Endodermal cell (in vitro differentiated cells): ENCODE measurements at places on chromosomes 4 and X. TPM values are rescaled to one million over a fixed set of nuclear protein-coding genes. Genes with fewer than 3 reads are reported as not detected.

Gene CYTL1
- 3.1 and 3.7 TPM in 2 replicates for total RNA-seq

Gene SOX3
- 0.27 to 1.6 TPM (median 0.59 TPM) in 3 replicates for total RNA-seq

Gene MAGEB17
- total RNA-seq = 0.33 to 0.55 TPM in 2 of 3 replicates, not detected in the other

Gene DMRTC1
- 0.25 TPM in 1 of 2 replicates, not detected in the other for total RNA-seq

DNA sequence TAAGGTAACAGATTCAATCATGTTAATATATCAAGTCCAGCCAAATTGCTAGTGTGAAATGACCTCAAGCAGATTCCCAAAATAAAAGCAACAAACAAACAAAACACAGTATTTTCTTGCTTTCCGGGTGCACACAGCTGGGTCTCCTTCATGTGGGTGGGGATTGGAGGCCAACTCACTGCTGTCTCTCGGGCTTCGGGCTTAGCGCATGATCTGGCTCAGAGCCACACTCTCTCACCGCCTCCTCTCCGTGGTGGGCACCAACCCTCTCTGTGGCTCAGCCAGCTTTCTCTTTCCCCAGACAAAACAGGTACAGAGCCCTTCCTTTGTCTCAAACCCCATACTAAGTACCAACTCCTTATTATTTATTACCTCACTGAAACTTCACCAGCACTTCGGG is 2.9 kb upstream of the REELD1 start:
- DNase-seq = no peak

DNA sequence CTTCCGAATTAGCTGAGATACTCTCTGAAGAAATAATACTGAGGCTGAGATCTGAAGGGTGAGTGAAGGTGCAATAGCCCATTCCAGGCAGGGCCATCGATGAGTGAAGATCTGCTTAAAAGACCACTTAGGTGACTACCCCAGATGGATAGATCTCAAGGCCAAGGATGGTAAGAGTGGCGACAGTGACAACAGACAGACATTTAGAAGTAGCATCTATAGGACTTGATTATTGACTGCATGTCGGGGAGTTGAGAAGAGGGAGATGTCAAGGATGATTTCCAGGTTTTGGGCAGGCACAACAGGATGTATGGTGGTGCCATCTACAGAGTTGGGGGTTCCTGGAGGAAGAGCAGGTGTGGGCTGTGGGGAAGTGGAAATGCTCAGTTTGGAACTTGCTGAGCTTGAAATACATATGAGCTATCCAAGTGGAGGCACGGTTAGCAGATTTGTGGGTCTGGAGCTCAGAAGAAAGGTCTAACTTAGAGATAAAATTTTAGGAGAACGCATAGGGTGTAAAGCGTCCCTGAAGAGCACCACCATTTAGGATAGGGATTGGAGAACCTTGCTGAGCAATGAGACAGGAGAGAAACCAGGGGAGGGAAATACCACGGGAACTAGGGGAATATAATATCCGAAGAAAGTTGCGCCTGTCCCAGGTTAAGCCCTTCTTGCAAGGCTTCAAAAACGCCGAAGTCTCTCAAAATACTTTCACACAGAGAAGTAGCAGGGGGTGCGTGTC is 688 bp downstream of the UFSP2 start:
- DNase-seq = peak; percentile 48

DNA sequence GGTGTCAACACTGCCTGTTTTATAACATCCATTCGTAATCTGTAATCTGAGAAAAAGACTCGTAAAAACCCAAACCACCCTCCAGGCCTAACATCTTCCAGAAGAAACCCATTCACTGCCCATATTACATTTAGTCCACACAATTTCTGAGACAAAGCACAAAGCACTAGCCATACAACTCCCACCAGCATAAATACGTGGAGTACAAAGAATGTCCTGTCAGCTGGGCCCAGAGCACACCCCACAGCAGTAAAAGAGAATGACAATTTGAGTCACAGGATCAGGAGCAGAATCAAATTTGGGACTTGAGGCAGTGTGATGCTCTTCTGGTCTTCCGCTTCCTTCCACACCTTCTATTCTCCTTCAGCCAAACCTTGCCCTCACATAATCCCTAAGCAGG is 6.8 kb downstream of the MECP2 start:
- DNase-seq = no peak

GRCh38 chrX:133403984-133404383 is 11.3 kb downstream of the GPC4 start:
- DNase-seq = no peak

GRCh38 chrX:24148535-24149350 is 786 bp upstream of the ZFX start:
- DNase-seq = no peak

DNA sequence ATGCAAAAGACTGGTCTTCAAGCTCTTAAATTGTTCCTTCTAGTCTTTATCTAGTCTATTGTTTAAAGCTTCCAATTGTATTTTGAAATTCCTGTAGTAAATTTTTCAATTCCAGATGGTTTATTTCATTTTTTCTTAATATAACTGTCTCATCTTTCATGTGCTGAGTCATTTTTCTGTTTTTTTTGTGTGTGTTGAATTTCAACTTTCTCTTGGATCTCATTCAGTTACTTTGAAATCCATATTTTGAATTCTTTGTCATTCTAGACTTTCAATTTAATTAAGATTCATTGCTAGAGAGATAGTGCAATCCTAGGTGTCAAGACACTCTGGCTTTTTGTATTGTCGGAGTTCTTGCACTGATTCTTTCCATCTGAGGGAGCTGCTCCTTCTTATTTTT is 128.0 kb upstream of the PRKG2 start:
- DNase-seq = no peak

DNA sequence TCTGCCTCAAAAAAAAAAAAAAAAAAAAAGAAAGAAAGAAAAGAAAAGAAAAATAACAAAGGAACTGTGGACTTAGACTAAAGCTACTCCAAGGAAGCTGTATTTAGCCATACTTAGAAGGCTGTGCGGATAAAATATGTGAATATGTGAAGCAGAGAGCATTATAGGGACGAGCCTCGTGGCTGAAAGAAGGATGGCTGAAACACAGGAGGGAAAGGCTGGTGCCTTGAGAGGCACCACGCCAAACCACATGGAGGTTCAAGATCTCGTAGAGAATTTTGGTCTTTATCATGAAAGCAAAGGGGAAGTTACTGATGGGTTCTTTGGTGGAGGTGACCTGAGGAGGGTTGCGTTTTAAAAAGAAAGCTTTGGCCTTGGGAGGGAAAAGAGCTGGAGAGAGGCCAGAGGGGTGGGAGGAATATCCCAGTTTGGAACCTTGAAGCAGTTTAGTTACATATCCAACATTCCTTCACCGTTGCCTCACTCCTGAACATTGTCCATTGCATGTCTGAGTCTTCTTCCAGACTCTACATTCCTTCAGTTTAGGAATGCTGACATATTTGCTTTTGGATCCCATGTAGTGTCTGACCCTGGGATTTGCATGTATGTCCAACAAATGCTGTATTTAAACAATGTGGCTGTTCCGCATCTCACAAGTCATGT is 82.5 kb downstream of the CPE start:
- DNase-seq = no peak

DNA sequence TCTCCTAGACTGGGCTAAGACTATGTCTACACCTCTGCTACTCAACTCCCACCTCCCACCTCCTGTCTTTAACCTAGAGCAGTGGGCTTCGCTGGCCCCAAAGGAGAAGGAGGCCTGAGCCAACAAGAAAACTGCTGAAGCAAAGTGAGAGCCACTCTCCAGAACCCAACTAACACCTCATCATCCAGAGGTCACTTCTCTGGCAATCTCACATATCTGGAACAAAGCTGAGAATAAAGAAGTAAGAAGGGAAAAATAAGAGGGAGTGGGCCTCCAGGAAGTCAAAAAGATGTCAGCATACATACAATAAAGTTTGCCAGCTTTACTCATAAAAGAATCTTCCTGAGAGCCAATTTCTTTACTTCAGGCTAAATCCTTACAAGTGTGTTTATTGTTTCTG is 18.6 kb upstream of the FGF16 start:
- DNase-seq = no peak

DNA sequence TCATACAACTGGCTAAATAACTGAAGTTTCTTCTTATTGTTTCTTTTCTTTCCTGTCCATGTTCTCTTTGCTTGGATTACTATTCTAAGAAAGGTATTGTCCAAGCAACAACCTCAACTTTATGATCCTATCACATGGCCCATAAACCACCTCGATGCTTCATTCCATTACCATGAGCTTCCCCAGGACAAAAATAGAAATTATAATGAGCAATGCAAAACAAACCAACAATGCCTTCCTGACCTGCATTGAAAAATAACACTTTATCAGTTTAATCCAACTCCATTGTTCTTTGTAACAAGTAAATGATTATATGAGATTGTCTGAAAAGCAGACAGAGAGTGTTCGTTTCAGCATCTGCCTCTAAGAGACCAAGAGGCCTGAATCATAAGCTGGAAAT is 148.8 kb downstream of the HS6ST2 start:
- DNase-seq = no peak
